Right ventricle myocardium inferior (tissue), 1 donor: ENCODE measurements at places on chromosomes 11 and 22. TPM values are rescaled to one million over a fixed set of nuclear protein-coding genes. Genes with fewer than 3 reads are reported as not detected.

The OR2AT4 gene
- total RNA-seq = not detected

The NRIP3 gene
- 0.76 TPM for total RNA-seq

The HDHD5 gene
- total RNA-seq = 58.9 TPM

The B4GAT1 gene
- total RNA-seq = 49.0 TPM

The FOLH1 gene
- total RNA-seq = 0.35 TPM

The KRTAP5-11 gene
- total RNA-seq = not detected

The PLAAT4 gene
- total RNA-seq = 36.1 TPM

The KCNQ1 gene
- 40.0 TPM for total RNA-seq

DNA sequence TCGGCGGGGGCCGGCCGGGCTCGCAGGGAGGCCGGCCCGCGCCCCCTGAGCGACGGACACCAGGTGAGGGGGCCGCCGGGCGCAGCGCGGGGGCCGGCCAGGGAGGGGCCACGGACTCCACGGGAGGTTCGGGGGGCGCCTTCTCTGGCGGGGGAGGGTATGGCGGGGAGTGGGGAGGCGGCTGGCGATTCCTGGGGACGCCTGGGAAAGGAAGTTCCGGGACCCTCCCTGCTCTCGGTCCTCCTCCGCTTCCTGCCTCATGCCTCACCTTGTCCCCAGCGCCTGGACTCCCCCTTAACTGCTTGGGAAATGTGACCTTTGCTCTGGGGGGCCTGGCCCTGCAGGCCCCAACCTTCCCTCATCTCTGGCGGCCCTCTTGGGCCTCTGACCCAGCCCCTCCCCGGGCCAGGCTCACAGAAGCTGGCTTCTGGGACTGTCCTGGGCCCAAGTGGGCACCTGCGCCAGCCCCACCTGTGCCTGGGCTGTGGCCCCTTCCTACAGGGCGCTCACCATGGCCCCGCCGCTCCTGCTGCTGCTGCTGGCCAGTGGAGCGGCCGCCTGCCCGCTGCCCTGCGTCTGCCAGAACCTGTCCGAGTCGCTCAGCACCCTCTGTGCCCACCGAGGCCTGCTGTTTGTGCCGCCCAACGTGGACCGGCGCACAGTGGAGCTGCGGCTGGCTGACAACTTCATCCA lies 516 bp downstream of the LRFN4 start:
- no peak for DNase-seq

DNA sequence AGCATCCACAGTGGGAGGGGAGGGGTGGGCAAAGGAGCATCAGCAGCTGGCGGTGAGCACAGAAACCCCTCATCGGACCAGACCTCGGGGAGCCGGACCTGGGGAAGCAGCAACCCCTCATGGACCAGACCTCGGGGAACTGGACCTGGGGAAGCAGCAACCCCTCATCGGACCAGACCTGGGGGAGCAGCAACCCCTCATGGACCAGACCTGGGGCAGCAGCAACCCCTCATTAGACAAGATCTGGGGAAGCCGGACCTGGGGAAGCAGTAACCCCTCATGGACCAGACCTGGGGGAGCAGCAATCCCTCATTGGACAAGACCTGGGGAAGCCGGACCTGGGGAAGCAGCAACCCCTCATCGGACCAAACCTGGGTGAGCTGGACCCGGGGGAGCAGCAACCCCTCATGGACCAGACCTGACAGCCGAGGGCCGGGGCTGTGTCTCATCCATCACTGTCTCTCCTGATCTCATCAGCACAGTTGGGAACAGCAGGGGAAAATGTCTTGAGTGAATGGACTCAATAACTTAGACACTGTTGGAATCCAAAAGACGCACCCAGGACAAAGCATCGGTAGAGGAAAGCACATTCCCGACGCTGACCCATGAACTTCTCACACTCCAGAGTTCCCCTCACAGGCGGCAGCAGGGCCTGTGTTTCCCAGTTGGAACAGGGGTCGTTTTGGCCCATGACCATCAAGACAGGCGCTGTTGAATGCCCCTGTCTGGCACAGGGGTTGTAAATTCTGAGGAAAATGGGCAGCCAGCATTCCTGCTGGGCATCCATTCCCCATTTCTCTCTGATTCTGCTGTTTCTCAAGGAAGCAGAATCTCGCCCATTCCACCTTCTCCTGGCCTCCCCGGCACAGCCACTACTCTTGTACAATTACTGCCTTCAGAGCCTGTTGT lies 1494.6 kb downstream of the TBC1D22A start:
- DNase-seq = no peak

DNA sequence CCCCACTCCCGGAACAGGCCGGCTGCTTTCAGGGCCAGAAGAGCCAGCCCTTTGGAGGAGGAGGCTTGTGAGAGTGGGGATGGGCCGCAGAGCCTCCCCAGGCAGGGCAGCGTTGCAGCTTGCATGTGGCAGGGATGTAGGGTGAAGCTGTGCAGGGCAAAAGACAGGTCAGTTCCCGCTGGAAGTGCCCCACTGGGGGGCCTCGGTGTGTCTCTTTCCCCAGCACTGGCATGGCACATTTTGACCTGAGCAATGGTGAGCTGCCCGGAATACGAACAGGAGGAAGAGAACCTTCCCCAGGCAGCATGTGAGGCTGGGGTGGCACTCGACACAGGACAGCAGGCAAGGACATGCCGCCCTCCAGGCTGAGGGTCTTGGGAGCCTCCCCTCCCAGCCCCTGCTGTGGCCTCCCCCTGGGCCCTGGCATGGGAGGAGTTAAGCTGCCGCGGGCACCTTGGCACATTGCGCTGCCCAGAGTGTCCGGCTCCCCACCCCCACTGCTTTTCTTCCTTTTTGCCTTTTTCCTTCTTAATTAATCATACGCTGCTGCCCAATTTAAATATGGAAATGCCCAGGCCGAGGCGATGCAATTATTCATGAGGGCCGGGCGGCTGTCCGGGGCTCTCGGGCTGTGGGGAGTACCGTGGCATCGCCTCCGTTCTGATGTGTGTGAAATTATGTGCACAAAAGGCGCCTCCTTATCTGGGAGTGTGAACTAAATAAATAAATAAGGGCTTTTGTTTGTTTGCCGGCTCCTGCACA lies 76.0 kb upstream of the WNT7B start:
- peak; percentile 75 for DNase-seq

- no peak for DNase-seq
Measured at GRCh38 chr11:67384851-67385366, 6.9 kb upstream of the RAD9A start.

DNA sequence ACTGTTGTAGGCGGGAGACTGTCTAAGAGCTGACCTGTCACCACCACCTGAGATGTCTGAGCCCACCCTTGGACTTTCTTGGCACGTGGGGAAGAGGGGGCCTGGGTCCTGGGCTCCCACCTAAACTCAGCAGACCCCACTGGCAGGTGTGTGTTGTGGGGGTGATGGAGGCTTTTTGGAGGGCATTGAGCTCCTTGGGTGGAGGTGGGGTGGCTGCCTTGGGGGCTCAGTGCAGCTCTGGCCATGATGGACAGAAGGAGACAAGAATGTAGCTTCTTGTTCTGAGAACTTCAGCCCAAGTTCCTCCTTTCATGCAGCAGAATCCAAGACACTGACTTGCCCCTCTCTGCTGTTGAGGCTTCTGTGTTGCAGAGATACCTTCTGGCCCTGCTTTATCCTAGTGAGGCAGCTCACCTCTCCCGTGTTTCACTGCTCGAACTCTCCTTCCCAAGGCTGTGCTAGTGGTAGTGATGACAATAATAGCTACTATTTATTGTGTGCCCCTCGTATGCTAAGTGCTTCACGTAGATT lies 116.6 kb upstream of the OR4B1 start:
- no peak for DNase-seq

DNA sequence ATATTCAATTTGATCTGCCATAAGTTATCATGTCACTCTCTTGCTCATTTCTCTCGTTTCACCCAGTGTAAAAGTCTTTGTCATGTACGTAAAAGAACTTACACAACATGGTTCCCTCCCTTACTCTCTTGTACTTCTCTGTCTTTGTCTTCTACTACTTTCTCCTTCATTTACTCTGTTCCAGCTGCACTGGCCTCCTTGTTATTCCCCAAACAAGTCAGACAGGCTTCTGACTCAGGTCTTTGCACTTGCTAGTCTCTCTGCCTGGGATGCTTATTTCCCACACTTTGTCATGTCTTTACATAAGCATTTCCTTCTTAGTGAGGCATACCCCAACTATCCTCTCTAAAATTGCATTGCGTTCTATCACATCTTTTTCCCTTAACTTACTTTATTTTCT lies 117.3 kb downstream of the CYP2R1 start:
- no peak for DNase-seq

DNA sequence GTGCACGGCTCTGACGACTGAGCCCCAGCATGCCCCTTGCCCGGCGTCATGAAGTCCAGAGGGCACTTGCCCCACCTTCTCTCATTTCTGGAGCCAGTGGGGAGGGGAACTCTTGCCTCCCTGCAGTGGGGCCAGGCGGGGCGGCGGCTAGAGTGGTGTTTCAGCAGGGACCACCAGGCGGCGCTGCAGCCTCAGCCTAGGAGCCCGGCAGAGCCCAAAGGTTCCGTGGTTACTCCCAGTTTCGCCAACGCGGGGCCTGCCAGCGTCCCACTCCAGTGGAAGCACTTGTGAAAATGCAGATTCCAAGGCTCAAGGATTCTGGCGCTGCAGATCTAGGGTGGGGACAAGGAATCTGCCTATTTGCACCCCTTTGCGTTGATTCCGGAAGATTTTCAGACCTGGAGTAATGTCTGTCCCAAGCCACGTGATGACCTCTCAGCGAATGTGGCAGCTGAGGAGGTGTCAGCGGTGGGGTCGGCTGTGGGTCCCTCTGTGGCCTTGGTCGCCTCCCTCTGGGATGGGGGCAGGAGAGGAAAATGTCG lies 55.7 kb downstream of the CD82 start:
- peak; percentile 89 for DNase-seq

DNA sequence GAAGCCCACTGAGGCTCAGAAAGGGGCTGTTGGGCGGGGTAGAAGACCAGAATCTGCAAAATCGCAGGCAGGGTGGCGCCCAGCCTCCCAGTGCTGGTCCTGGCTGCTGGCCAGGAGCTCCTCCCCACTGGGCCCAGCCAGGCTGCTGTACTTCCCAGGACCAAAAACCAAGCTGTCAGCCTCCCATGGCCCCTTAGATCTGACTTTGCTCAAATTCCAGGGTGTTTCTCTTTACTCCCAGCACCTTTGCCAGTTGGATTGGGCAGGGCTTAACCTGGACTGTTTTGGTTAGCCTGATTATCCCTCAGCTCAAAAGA lies 44.2 kb upstream of the WEE1 start:
- no peak for DNase-seq

DNA sequence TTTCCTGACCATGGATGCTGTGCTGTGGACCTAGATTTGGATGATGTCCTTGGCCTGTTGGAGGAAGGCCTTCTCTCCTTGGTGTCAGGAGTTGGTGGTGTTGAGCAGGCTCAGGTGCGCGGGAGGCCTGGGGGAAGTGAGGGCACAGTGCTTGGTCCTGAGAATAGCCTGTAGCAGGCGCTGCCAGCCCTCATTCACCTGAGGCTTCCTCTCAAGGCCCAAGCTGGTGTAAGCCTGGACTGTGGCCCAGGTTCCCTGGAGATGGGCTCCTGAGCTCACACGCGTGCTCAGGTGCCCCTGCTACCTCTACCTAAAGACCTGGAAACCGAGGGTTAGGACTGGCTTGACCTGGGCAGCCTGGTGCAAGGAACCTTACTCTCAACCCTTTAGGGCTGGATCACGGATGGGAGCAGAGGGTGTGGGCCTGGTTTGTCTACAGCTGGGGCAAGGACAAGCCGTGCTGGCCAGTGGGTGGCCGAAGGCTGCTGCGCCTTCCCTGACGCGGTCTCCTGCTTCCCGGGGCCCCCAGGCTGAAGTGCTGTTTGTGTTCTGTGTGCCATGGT lies 7.8 kb upstream of the GRAMD4 start:
- no peak for DNase-seq

- no peak for DNase-seq
Measured at GRCh38 chr22:46862418-46863324, 100.2 kb downstream of the TBC1D22A start.

DNA sequence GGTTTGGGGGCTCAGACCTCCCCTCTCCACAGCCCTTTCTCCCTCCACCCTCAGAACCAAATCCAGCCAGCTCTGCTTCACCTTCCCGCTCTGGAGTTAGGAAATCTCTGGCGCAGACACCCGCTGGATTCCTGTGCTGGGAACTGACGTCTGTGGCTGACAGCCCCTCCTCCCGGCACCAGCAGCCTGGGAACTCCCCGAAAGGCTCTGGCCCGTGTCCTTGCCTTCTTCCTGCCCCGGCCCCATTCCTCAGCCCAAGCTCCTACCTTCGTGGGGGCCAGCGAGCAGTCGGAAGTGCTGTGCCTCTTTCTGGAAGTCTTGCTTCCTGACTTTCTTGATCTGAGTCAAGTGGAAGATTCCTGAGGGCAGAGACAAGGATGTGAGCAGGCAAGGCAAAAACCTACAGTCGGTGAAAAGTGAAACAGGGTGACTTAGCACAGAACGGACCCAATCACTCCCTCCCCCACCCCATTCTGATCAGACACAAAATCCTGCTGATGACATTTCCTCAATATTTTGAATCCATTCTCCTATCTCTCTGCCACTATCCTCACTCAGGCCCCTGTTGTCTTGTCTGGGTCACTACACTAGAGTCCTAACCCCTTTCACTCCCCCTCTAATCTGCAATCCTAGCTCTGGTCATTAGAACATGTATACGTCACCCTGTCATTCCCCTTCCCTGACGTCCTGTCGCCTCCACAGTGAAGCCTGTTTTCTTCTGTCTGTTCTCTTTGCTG lies 34.1 kb downstream of the CHRDL2 start:
- peak; percentile 87 for DNase-seq

- no peak for DNase-seq
Measured at GRCh38 chr11:11070976-11071375, 213.1 kb upstream of the ZBED5 start.

DNA sequence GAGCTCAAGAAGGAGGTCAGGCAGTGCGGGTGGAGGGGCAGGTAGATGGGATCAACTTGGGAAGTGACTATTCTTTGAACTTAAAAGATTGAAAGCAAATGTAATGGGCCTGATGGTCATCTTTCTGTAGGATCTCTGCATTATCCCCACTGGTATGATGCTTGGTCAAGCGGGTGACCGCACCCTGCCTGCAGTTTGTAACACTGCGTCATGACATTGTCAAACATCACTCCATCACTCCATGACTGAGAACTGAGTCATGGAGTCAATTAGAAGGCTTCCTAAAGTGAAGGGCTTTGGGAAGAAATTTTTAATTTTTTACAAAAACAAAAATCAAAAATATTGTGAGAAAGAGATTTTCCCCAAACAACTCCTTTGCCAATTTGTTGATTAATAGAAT lies 62.4 kb upstream of the BMAL1 start:
- no peak for DNase-seq

DNA sequence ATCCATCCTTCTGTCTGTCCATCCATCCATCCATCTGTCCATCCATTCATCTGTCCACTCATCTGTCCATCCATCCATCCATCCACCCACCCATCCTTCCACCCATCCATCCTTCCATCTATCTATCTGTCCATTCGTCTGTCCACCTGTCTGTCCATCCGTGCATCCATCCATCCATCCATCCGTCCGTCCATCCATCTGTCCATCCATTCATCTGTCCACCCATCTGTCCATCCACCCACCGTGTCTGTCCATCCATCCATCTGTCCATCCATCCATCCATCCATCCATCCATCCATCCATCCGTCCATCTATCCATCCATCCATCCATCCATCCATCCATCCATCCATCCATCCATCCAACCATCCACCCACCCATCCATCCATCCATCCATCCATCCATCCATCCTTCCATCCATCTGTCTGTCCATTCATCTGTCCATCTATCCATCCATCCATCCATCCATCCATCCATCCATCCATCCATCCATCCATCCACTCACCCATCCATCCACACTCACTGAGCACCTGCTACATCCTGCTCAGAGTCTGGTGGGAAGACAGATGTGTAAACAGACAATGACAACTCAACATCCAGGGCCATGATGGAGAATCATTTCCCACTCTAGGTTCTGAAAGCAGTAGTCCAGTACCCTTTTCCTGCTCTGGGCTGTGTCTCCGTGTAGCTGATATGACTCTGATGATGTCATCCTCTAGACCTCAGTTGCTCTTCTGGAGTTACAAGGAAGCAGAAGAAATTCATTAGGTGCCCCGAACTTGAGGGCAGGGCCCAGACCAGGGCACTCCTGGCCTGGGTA lies 30.8 kb upstream of the MYEOV start:
- DNase-seq = peak; percentile 3
